ENCODE measurements at places on chromosomes 7 and 10. TPM values are rescaled to one million over a fixed set of nuclear protein-coding genes. Genes with fewer than 3 reads are reported as not detected.

MSMB gene
- not detected for total RNA-seq

- no peak for DNase-seq
Observed at GRCh38 chr10:44557596-44558191, 172.8 kb upstream of the CXCL12 start.

GIMAP4 gene
- not detected for total RNA-seq

GRCh38 chr7:116120839-116121238, 89.5 kb upstream of the TES start:
- no peak for DNase-seq

DNA sequence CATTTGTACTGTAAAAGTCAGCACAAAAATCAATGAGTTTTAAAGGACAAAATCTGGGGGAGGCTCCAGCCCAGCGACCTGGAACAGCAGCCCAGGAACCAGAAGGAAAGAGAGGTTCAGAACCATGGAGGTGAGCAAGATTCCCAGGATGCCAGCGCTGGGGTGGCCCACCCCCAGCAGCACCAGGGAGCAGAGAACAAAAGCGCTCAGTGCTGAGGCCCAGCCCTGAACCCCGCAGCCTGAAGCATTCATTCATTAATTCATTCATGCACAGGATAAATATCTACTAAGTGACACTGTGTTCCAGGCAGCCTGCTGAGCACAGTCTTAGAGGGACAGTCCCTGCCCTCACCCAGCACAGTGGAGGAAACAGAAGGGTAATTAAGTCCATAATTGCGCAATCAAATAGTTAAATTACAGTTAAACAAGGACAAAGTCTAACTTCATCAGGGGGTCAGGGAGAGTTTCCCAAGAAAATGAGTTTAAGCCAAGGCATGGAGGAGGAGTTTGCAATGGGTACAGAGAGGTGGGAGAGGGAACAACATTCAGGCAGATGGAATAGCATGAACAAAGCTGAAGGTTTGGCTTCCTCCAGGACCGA, 202.3 kb downstream of the GRID1 start:
- DNase-seq, result no peak

DNA sequence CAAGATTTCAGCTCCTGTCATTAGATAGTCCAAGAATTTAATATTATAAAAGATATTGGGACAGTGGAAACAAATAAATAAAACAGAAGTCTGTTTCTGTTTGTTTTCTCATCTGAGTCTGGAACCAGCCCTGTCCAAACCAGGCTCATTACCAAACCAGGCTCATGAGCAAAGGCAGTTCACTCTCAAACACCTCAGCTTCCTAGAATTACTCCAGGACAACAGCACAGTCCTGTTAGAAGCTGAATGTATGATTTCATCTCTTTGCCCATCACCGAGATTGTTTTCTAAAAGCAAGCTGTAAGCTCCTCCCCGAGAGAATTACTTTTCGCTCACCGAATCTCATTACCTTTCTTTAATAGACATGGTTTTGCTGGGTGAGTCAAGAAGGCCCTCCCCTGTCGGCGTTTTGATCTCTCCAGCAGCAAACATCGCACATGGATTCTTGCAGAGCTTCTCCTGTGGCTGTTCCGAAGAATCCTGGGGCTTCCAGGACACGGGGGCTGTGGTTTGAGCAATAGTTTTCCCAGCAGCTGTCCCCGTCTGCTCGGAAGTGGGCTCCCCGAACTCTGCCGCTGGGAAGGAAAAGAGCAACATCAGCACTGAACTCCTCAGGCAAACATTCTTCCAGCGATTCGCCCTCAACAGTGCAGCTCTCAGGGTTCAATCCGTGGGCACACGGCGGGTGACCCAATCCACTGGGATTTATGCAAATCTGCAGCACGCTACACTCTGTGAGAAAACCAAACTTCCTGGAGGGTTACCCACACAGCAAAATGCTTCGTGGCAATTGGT, 112.5 kb downstream of the SVIL start:
- DNase-seq, result peak; percentile 10

DNA sequence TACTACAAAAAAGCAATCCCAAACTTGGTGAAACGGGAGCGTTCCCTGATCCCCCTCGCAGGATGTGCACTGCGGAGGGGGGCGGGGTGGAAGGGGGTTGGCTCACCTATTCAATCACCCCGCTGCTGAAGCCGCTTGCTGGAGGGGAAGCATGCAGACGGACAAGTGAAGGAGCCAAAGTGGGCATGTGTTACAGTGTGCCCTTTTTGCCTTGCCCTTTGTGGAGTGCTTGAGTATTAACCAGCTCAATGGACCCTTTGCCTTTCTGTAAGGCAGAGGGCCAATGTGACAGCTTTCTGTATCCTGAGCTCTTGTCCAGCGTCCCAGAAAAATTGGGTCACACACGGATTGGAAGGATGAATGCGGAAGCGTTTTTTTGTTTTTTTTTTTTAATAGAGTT, 348.9 kb upstream of the NPSR1 start:
- DNase-seq, result no peak

GRCh38 chr7:76260171-76260703, 42.2 kb upstream of the HSPB1 start:
- no peak for DNase-seq

TMEM270 gene
- not detected for total RNA-seq

- no peak for DNase-seq
Observed at GRCh38 chr7:117411539-117411938, 15.8 kb downstream of the ASZ1 start.

SPDYE8 gene
- total RNA-seq, result not detected

FAM180A gene
- 1.4 TPM for total RNA-seq

TMEM176B gene
- not detected for total RNA-seq

SNCG gene
- 10.6 TPM for total RNA-seq

GRCh38 chr10:84493951-84494848, 165.8 kb downstream of the CCSER2 start:
- DNase-seq, result peak; percentile 69

DNA sequence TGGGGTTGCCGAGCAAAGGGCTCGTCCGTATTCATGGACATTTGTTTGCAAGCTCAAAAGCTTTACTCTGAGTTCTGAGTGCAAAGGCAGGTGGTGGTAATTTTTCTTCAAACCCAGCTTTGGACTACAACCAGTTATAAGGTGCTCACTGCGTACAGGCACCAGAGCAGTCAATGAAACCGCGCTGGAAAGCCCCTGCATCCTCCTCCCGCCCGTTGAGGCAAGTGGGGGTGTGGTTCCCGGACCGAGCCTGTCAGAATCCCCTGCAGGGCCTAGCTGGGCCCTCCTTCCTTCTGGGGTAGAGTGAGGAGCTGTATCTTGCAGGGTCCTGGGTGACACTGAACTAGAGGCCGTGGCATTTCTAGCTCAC, 22.3 kb downstream of the AMZ1 start:
- no peak for DNase-seq

- DNase-seq, result no peak
Observed at GRCh38 chr7:787332-788240, 44.7 kb upstream of the SUN1 start.

DNA sequence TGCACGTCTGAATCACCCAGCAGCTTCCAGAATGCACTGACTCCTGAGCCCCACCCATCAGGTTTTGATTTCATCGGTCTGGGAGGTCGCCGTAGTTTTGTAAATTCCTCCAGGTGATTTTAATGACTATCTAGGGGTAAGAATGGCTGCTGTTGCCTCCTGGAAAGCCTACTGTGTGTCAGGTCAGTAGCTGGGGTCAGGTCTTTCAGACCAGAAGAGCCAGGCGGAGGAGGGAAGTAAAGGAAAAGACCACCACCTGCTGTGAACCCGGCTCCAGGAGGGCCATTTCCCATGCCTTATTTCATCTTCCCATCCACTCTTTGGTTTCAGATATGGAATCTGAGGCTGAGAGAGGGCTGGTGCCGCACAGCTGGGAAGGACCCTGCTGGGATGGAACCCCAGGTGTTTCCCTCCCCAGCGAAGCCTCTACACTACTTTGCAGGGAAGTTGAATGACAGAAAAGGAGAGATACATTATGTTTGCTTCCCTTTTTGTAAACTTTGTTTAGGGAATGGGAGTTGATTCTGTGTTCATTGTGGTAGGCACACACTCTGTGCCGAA, 19.8 kb downstream of the ADAMTS14 start:
- no peak for DNase-seq

All from IMR-90 (cell line).